ENCODE measurements at places on chromosomes 6 and 20.

DNA sequence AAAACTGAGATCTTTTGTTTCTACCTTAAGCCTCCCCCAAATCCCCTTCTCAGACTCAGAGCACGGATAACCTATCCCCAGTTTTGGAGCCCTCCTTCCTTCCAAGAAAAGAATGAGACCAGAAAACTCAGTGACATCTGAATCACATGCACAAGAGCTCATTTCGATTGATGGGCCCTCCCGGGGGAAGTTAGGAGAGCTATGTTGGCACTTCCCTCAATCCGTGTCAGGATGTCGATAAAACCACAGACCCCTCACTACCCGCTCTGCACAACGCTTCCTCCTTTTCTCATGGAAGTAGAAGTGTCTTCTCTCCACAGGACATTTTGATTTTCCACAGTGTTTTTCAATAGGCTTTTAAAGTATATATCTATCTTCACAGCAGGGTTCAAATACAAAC, 332.4 kb downstream of the HACE1 start:
- no peak for DNase-seq

DNA sequence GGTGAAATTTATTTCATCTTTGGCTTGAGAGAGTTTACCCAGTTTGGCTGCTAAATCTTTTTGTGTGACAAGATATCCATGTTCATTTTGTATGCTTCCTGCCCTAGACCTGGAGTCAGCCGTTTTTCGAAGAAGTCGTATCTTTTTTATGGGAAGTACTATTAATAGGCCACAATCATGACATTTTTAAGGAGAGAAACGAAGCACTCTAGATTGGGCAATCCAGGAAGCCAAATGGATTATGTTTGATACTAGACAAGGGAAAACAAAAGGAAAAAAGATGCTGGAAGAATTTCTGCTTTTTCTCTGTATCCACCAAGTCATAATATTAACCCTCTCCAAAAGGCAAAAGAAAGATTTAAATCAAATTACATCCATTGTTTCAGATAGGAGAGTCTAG, 214.6 kb downstream of the HDGFL1 start:
- no peak for DNase-seq

- DNase-seq, result no peak
These were observed 536 bp upstream of the FNDC1 start for GRCh38 chr6:159168536-159169192.

DNA sequence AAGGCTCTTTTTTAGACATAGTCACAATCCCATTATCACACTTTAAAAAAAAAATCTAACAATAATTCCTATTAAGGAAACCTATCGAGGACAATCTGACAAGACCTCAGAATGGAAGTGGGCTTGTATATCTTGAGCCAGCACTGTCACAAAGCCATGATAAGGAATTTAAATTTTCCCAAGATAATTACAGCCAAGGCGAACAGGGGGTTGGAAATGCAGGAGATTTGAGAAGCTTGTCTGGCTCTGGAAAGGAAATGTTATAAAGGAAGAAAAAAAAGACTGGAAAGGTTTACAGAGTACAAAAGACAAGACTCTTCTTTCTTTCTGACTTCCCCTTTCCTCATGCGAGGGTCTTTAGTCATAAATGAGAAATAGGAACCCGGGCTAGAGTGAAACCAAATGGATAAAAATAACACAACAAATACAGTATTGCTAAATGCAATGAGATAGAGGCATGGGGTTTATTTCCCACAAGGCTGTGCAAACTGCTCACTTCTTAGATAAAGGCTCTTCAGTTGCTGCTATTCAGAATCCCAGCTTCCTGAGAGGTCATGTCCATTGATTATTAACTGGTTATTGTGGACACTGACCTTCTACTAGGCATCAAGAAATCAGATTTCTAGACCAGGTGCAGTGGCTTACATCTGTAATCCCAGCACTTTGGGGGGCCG, 13.4 kb upstream of the GHRH start:
- DNase-seq, result no peak

GRCh38 chr6:113011389-113011788, 664.3 kb downstream of the RFPL4B start:
- no peak for DNase-seq

DNA sequence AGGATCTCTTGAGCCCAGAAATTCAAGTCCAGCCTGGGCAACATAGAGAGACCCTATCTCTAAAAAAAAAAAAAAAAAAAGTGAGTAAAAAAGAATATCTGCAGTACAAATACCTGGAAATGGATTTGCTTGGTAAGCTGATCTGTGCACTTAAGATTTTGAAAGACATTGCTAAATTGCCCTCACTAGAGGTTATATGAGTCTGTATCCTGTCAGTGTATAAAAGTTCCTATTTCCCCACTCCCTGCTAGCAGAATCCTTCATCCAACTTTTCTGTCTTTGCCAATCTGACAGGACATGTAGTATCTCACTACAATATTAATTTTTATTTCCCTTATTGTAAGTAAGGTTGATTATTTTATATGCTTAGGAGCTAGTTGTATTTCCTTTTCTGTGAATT, 36.1 kb downstream of the BICRAL start:
- no peak for DNase-seq

DNA sequence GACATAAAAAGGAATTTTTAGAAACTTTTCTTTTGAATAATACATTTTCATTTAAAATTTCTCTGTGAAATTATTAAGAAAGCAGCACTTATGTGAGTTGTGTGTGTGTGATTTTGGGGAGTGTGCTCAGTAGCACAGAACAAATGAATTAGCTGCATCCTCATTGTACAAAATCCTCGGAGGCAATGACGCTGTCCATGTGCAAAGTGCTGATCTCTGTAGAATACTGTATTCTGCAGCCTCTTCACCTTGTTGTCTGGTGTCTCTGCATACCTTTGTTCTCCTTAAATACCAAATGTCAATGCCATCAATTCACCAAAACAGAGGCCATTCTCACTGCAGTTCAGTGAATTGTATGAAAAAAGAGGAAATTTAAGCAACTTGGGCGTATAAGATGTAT, 838.4 kb downstream of the QKI start:
- no peak for DNase-seq

DNA sequence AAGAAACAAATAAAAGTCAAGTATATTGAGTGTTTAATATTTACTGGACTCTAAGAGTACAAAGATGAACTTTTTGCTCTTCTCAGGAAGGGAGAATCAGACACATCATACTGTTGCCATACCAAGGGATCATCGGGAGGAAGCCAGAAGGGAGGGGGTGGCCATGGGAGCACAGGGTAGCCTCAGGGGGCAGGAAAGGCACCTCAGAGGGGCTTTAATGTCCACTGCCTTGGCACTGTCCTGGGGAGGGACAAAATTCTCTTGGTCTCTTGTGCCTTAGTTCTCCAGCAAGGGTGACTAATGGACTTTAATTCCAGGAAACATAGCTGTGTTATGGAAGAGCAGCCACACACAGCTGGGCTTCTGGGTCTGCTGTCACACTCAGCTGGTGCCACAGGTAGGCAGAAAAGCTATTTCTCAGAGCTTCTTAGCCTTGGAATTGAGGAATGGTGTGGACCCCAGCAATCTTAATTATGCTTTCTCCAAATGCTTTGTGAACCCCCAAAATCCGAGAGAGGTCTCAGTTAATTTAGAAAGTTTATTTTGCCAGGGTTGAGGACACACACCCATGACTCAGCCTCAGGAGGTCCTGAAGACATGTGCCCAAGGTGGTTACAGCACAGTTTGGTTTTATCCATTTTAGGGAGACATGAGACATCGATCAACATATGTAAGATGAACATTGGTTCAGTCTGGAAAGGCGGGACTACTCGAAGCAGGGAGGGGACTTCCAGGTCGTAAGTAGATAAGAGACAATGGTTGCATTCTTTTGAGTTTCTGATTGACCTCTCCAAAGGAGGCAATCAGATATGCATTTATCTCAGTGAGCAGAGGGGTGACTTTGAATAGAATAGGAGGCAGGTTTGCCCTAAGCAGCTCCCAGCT, 53.2 kb downstream of the MRAP2 start:
- no peak for DNase-seq

DNA sequence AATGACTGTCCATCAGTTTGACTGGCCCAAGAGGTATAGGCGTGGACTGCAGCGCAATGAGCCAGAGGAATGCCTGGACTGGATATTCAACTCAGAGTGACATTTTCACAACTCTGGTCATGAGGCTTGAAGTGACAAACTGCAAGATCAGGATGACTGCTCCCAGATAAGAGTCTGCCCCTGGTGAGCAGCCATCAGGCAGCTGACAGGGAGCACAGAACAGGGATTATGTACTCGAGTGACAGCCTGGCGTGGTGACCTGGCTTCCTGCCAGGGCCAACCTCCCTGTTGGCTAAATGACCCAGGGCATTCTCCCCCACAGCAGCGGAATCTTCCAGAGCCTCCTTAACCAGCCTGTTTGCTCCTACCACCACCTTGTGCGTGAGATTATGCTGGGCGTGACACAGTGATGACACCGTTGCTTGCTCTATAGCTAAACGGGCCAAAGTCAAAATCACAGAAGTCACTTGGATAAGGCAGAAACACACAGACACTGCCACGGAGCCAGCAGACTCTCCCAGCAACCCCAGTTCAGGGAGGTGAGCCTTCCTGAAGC, 209.1 kb upstream of the JARID2 start:
- DNase-seq, result no peak

Measured in activated effector memory CD4-positive, alpha-beta T cell treated with Interleukin-2 at 50 U/mL for 16 hours (primary cell).